ENCODE measurements at places on chromosomes 5 and 9.

GRCh38 chr5:135120951-135121350 is 86.9 kb upstream of the PITX1 start:
- DNase-seq = no peak

DNA sequence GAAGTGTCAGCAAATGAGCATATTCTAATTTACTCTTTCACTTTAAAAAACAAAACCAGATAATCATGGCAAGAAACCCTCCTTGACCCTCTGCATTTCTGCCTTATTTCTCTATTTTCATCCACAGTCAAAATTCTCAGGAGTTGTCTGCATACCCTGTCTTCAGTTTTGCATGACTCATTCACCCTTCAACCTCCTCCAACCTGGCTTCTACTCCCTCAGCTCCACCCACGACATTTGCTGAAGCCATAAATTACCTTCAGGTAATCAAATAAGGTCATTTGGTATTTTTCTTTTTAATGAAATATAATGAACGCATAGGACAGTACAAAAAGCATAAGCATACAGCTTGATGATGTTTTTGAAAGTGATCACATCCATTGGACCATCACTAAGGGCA is 27.8 kb upstream of the SH3GL2 start:
- no peak for DNase-seq

DNA sequence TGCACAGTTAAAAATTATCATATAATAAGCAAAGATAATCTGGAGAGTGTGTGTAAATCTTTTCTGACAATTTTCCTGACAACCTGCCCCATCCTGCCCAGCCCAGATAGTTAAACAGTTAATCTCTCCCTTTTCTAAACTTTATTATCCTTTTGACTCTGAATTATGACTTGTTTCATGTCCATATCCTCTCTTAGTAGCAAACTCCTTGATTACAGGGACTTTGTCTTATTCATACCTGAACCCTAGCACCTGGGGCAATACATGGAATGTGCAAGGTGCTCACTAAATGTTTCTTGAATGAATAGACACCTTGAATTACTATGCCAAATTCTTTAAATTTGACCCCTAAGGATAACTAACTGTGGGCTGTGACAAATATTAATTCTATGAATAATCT is 186.7 kb downstream of the FAM170A start:
- no peak for DNase-seq

GRCh38 chr9:22373636-22374035 is 73.0 kb upstream of the DMRTA1 start:
- DNase-seq = no peak

GRCh38 chr5:103891151-103891550 is 328.6 kb upstream of the NUDT12 start:
- DNase-seq = peak; percentile 22

DNA sequence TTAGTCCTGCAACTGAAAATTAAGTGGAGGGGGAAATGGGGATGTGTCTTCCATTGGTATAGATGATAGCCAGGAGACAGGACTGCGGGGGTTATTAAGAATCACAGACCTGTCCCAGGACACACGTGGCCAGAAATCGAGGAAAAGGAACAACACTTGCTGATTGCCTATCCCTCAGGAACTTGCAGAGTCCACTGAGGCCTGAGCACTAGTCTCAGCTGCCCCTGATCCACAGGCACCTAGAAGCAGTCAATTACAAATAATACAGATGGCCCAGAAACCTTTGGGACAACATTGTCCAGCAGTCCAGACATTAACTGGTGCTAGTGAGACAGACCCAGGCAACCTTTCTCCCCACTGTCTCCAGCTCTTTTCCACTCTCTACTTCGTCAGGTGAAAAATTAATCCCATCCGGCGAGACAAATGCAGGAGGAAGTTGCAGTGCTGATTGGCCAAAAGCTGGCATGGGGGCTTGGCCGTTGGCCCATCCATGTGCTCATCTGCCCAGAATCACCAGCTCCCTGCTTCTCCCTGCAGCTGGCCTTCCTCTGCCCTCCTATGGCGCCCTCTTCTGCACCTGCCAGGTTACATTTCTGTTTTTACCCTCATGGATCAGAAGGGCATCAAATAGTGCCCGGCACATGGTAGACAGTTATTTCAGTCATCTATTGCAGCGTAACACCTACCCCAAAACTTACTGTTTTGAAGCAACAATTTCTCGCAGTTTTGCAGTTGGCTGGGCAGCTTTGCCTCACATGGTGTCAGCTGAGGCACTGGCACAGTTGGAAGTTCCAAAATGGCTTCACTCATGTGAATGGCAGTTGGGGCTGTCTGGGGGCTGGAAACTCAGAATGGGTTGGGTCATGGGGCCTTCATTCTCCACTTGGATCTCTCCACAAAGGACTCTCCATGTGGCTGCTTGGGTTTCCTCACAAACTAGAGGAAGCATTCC is 3.6 kb upstream of the B4GALT1 start:
- no peak for DNase-seq

- DNase-seq = no peak
These were observed 285.8 kb upstream of the RASA1 start for GRCh38 chr5:86981898-86982297.

GRCh38 chr9:81754245-81754644 is 64.9 kb upstream of the TLE1 start:
- no peak for DNase-seq

DNA sequence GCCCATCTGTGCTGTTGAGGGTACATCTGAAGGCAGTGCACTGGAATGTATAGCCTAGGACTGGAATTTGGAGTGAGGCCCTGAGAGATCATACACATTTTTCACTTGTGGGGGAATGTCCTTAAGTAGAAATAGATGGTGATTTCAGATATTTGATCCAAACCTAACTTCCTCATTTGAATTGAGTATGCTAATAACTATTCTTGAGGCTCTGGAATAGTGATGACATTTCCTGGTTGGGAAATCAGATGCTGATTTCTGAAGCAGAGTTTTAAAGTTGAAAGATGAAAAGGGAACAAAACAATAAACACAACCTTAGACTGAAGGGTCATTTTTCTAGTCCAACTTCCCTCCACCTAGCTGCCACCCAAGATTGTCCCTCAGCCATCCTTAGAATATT is 163.0 kb upstream of the CCDC152 start:
- DNase-seq = no peak

DNA sequence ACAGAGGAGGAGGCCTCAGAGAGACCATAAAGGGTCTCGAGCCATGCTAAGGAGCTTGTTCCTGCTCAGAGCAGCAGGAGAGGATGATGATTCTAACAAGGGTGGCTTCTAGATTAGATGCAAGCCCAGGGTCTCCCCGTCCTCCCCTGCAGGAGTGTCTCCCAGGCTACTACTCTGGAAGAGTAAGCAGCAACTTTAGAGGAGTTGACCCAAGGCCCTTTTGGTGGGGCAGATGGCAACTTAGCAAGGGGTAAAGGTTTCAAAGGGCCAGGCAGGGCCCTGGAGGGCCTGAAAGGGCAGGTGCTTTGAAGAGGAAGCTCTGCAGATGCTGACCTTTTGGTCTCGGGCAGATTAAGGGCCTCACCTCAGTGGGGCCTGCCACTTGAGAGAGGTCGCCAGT is 174.9 kb downstream of the GABBR2 start:
- no peak for DNase-seq

DNA sequence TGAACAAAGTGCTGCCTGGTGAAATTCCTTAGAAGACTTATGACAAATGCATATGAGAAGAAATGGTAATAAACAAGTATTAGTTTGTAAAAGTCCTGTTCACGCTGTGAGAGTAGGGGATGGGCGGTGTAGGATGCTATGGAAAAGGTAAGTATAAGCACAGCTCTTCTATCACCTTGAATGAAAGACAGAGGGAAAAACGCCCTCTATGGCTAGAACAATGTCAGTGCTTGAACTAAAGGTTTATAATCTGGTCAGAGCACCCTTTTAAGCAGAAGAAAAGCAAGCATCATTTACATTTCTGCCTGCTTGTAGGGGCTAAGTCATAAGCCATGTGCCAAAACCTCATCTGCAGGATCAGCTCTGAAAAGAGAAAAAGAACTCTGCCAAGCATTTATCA is 115.2 kb downstream of the LHFPL2 start:
- DNase-seq = no peak

Data from foreskin melanocyte (primary cell).